ENCODE measurements at places on chromosomes 5 and 9.

- DNase-seq: no peak
Observed at GRCh38 chr5:42399702-42400101, 23.5 kb upstream of the GHR start.

DNA sequence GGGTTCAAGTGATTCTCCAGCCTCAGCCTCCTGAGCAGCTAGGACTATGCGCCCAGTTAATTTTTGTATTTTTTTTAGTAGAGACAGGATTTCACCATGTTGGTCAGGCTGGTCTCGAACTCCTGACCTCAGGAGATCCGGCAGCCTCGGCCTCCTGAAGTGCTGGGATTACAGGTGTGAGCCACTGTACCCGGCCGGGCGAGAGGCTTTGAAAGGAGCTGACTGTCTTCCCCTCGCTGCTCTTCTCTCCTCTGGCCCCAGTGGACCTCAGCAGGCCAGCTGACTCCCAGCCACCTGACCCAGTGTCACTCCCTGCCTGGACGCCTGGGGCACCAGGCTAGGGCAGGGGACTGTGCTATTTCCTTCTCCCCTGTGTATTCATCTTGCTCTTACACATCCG, 89.5 kb upstream of the ANKRD55 start:
- no peak for DNase-seq

DNA sequence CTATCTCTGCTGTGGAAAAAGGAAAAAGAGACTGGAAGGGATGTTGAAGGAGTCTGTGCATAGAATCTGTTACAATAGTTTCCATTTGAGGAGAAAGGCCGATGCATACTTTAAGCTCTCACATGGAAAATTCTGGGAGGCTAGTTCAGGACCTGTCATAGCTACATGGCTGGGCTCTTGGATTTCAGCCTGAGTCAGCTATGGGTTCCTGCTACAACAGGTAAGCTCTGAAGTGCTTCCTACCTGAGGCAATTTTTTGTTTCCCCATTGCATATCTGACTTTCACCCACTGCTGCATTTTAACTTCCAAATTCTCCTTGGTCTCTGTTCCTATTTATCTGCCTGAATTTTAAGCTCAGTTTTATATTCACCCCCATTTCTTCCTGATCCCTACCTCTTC, 310.7 kb downstream of the RAB3C start:
- no peak for DNase-seq

GRCh38 chr5:139560752-139561654, at the start of gene UBE2D2:
UBE2D2 (plus strand) TSS chr5:139561339; CDS start chr5:139561792, 453 bp downstream.
- DNase-seq: peak; percentile 97

- no peak for DNase-seq
Observed at GRCh38 chr5:149372076-149372795, 6.9 kb downstream of the IL17B start.

DNA sequence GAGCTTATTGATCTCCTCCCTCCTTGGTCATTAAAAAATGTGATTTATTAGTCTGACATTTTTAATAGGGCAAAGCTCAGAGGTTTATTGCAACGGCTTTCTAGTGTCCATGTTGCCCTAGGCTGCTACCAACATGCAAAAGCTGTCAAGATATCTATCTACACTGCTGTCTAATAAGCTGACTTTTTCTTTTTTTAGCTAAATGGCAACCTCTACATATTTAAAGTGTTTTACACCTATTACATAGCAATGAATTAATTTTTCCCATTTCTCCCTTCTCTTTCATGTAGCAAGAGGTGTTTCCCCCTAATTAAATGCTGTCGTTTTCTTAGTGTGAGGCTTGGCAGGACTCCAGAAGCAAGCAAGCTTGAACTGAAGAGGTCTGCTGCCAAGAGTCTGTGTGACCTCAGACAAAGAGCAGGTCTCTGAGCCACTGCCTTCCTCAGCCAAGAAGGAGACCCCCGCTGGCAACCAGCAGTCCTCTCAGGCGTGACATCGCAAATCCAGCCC, 79.4 kb downstream of the GAS1 start:
- no peak for DNase-seq

DNA sequence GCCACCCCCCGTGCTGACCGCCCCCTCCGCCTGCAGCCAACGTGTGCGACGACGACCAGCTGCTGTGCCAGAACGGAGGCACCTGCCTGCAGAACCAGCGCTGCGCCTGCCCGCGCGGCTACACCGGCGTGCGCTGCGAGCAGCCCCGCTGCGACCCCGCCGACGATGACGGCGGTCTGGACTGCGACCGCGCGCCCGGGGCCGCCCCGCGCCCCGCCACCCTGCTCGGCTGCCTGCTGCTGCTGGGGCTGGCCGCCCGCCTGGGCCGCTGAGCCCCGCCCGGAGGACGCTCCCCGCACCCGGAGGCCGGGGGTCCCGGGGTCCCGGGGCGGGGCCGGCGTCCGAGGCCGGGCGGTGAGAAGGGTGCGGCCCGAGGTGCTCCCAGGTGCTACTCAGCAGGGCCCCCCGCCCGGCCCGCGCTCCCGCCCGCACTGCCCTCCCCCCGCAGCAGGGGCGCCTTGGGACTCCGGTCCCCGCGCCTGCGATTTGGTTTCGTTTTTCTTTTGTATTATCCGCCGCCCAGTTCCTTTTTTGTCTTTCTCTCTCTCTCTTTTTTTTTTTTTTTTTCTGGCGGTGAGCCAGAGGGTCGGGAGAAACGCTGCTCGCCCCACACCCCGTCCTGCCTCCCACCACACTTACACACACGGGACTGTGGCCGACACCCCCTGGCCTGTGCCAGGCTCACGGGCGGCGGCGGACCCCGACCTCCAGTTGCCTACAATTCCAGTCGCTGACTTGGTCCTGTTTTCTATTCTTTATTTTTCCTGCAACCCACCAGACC, 80.2 kb downstream of the NTNG2 start:
- DNase-seq: peak; percentile 42

GRCh38 chr9:129648092-129648763, 6.3 kb upstream of the ASB6 start:
- DNase-seq: no peak

DNA sequence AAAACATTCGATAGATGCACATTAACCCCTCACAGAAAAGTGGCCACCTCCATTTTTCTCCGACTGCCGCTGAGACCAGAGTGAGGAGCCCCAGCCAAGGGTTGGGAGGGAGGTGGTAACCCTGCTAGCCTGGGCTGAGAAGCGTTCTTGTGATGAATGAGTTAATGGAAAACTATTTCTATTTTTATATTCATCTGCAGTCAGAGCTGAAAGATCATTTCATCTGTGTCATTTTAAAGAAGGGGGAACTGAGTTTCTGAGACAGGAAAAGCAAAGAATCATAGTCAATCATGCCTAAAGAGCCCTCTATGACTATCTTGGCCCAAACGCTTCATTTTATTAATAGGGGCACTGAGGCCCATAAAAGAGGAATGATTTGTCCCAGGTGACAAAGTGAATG, 229.5 kb downstream of the PAPPA start:
- no peak for DNase-seq

GRCh38 chr5:24788829-24789514, 144.2 kb upstream of the CDH10 start:
- DNase-seq: no peak

GRCh38 chr5:17952231-17952630, 318.0 kb downstream of the TAF11L14 start:
- no peak for DNase-seq

Data from T-helper 9 cell (primary cell).